SIG-M5 (cell line): ENCODE measurements at places on chromosomes 16 and 17.
A peak's percentile ranks its signal among the peaks of the same experiment; 100 is the strongest.

GRCh38 chr17:18236494-18236893 is 11.1 kb downstream of the LLGL1 start:
- no peak for DNase-seq

DNA sequence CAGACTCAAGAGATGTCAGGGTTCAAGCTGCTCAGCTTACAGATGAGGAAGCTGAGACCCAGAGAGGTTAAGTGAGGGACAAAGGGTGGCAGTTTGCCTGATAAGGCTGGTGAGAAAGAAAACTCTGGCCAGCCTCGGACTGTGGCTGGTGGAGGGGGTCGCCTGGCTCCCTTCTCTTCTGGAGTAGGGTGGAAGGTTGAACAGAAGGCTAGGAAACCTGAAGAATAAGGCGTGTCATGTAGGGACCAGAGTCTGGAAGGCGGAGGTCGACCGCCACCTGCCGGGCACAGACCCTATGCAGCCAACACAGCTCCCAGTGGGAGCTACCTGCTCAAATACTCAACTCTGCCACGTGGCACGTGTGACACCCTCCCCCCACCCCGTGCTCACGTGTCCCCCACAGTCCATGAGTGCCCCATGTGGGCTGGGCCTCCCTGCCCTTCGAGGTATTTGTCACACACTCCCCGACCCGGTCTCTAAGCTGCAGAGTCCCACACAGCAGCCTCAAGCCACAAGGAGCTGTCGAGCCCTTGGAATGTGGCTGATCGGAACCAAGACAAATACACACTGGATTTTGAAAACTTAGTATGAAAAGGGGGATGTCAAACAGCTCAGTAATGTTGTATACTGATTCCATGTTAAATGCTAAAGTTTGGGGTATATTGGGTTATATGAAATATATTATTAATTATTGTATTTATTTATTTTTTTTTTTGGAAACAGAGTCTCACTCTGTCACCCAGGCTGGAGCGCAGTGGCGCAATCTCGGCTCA is 11.8 kb downstream of the HID1 start:
- no peak for DNase-seq

DNA sequence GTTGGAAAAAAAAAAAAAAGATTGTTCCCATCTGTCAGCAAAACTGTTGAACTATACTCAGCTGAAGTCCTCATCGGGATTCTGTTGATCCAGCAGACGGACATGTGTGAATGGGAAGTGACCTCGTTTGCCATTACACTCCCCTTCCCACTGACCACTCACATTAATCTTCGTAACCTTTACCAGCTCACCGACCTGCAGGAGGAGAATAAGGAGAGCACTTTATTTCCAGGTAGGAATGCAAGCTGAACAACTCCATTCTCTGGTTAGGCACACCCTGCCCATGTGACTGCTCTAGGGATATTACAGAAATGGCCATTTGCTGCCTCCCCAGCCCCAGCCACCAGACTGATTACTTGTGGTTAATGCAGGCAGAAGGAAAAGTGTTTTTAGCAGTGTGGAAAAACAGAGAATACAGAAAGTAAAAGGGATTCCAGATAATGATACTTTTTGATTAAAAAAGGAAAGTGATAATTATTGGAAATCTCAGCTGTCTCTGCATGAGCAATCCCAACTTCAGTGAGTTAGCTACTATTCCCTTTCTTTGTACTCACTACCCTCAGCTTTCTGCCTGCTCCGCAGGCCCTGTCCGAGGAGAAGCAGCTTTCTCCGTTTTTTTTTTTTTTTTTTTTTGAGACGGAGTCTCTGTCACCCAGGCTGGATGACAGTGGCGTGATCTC is 23.6 kb upstream of the YWHAE start:
- DNase-seq: no peak

GRCh38 chr16:85445064-85445778 is 167.9 kb upstream of the GSE1 start:
- no peak for DNase-seq

- DNase-seq: no peak
Observed at GRCh38 chr16:69424935-69425784, 741 bp downstream of the CYB5B start.

- no peak for DNase-seq
Observed at GRCh38 chr17:64936117-64936516, 16.8 kb upstream of the LRRC37A3 start.

GRCh38 chr17:66764506-66764905 is 70.4 kb upstream of the CACNG5 start:
- no peak for DNase-seq

DNA sequence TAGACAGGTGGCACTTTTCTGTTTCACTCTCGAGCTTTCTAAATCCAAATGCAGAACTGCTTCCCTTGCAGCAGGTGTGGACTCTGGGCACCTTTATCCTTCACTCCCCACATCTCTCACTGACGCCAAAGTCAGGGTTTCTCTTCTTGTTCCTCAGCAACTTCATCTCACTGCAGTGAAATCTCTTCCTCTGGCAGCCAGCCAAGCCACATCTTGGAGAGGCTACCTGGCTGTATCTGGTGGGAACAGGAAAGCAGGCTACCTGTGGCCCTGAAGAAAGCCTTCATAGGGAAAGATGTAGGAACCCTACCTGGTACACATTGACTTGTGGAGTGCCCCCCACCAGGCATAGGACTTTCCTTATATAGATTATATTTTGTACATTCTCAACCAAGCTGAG is 159.1 kb downstream of the UTP18 start:
- DNase-seq: no peak

DNA sequence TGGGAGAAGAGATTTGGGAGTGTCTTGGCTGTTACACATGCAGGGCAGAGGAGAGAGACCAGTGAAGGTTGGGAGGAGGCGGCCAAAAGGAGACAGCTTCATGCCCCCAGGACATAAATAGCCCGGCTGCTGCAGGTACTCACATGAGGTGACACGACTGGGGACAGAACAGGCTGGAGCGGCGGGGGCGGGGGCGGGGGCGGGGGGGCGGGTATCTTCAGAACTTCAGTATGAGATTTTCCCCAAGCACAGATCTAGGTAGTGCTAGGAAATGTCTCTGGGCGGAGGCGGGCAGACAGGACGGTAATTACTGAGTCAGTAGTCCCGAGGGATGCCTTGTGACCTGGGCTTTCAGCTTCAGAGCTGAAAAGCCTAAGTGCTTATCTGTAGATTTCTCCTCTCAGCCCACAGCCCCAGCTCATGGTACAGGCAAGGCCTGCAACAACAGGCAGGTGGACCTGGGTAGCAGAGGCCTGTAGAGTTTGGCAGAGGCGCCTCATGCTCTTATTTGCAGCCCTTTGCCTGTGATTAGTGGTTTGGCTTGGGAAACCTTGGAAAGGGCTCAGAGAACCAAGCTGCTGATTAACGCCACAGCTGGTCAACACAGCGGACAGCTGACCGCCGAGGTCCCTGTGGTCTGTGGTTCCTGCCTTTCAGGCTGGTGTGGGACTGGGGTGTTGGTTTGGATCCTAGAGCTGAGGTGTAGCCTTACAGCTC is 24.5 kb downstream of the UNK start:
- no peak for DNase-seq

DNA sequence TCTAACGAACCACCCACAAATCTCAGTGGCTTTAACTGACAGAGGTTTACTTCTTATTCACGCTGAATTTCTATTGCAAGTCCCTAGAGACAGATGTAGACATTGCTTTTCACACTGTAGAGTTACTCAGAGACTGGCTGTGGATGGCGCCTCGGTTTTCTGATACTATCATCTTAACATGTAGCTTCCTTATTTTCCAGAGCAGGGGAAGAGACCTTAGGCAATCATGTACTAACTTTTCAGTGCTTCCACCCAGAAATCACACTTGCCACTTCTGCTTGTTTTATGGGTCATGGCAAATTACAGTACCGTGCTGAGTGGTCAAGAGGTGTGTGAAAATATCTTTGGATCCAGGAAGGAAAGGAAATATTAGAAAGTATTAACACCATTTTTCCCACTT is 65.4 kb downstream of the MAF start:
- DNase-seq: no peak

- peak; percentile 27 for DNase-seq
Observed at GRCh38 chr16:81519301-81520150, 74.9 kb downstream of the CMIP start.

DNA sequence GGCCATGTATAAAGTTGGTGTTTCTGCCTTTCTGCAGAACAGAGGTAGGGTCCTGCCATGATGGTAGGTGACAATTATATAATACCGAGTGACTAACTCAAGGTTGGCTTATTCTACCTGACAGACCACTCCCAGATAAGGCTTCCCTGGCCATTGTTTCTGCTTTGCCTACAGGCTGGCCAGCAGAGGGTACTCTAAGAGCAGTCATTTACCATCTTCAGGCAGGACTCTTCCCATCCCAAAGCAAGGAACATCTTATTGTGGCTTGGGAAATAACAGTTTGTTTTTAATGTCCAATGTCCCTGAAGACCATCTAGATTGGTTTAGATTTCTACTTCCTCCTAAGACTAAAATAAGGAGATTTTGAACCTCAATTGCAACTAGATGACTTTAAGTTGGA is 74.1 kb downstream of the SNX11 start:
- DNase-seq: no peak

DNA sequence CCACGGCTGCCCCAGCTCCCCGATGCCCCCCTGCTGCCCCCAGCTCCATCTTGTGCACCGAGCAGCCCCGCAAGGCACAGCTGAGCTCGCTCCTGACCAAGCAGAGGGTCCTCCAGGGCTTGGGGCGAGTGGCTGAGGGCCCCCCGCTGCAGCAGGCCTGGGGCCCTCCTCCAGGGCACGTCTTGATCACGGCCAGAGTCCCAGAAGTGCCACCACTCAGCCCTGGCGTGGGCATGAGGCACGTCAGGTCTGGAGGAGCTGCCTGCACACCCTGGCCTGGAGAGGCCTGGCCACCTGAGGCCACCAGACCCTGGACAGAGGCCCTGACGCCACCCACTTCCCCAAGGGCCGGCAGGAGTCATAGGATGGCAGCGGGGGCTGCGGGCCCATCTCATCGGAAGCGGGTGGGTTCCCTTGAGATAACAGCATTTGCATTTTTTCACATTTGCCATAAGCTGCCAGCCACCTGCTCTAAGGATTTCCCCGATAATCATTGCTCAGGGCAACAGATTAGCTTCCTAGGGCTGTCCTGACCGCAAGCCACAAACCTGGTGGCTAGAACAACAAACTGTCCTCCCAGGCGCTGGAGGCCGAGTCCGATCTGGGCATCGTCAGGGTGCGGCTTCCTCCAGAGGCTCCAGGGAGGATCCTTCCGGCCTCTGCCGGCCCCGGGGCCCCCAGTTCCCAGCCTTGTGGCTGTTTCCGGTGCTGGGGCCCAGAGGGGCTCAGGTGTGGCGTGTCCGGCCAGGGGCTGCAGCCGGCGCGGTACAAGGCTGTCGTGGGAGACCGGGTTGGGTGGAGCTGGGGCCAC is 23.9 kb upstream of the C1QTNF8 start:
- DNase-seq: no peak

DNA sequence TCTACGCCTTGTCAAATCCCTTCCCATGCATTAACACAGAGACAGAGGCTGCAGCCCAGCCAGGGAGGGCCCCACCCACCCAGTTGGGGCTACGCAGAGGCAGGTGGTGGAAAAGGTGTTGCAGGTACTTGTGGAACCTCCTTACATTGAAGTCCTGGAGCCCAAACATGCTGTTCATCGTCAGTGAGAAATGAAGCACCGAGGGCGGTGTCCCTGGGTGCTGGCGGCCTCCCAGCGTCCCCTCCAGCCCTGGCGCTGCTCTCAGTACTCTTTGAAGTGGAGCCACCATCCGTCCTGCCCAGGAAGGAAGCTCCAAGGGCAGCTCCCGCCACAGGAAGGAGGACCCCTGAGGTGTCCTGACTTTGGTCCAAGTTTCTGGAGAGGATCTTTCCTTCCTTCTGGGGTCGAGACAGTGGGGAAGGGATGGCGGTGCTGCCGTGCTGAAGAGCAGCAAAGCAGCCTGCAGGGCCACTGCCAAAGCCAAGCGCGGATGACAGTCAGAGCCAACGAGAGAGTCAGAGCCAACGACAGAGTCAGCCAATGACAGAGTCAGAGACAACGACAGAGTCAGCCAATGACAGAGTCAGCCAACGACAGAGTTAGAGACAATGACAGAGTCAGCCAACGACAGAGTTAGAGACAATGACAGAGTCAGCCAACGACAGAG is 23.4 kb downstream of the LMF1 start:
- DNase-seq: no peak

- DNase-seq: no peak
Observed at GRCh38 chr17:72270273-72270924, 149.6 kb downstream of the SOX9 start.

DNA sequence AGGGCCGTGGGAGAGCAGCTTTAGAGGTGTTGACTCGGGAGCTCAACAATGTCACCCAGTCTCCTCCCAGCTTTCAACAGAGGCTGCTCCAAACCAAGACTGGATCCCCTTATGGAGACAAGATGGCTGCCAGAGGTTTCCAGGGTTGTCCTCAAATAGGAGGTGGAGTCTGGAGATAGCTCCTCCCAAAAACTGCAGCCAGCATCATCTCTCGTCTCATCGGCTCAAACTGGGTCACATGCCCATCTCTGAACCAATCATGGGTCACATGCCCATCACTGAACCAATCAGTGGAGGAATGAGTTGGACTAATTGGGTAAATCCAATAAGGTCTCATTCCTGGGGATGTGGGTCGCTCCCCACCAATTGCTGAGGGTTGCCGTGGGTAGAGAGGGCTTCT is 41.1 kb upstream of the C16orf82 start:
- DNase-seq: no peak

DNA sequence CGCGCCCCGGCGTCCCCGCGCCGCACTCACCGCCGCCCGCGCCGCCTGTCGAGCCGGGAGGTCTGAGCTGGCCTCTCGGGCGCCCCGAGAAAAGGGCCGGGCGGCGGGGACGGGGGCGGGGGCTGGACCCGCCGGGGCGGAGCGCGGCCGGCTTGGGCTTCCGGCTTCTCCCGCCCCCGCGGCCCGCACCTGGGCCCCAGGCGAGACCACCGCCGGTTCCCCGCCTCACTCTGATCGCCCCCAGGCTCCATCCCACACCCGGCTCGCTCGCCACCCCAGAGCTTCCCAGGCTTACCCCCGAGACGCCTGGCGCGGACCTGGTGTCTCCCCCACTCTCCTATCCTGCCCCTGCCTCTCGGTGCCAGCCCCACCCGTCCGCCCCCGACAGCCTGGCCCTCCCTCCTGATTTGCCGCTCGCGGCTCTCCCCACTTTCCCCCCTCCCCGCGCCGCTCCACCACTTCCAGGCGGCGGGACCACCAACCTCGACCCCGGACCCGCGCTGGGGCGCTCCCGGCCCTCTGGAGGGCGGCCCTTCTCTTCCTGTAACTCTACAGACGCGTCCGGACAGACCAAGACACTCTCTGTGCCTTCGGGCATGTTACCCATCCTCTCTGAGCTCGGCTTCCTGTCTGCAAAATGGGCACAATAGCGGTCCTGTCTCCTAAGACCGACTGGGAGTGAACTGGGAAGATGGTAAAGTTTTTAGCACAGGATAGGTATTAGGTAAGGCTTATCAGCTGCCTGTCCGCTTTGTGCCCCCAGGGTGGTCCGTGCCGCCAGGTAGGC is at the start of gene LITAF:
TSS of gene LITAF (minus strand) at position 64 of the 787 bp plus-strand sequence. CDS start 30,189 bp downstream, outside the sequence.
- no peak for DNase-seq

DNA sequence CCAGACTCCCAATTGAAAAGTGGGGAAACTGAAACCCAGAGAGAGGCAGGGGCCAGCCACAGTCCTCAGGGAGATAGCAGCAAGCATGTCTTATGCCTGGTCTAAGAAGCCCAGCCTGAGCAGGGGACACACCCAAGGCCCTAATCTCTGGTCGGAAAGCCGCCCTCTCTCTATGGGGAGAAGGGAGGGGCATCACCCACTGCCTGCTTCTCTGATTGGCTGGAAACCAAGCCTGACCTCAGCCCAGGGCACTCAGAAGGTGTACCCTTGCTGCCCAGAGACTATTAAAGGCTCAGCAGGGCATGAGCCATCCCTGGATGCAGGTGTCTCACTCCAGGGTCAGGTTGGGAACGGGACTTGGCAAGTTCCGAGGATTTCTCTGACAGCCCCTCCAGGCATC is 5.7 kb upstream of the KRT13 start:
- DNase-seq: no peak

GRCh38 chr17:82389379-82389778 is 17.8 kb downstream of the UTS2R start:
- DNase-seq: no peak
